ENCODE measurements at places on chromosomes 12 and 14. TPM values are rescaled to one million over a fixed set of nuclear protein-coding genes. Genes with fewer than 3 reads are reported as not detected.

Gene SCAF11
- 14.0 TPM for polyA plus RNA-seq

Gene GDF11
- polyA plus RNA-seq = 26.9 TPM

Gene DNAH10
- polyA plus RNA-seq = 0.75 TPM

Gene MNAT1
- polyA plus RNA-seq = 39.9 TPM

Gene C3AR1
- polyA plus RNA-seq = 4.1 TPM

Gene NEUROD4
- not detected for polyA plus RNA-seq

Gene SDSL
- polyA plus RNA-seq = 10.4 TPM

Gene AQP2
- not detected for polyA plus RNA-seq

Gene NT5DC3
- polyA plus RNA-seq = 4.4 TPM

Gene SPIC
- polyA plus RNA-seq = not detected

Gene KRT79
- polyA plus RNA-seq = not detected

Gene TNFAIP2
- polyA plus RNA-seq = 19.6 TPM

GRCh38 chr14:74838166-74838565 is 37.8 kb downstream of the PROX2 start:
- DNase-seq = no peak

GRCh38 chr12:83958997-83959396 is 953.6 kb downstream of the SLC6A15 start:
- DNase-seq = no peak

DNA sequence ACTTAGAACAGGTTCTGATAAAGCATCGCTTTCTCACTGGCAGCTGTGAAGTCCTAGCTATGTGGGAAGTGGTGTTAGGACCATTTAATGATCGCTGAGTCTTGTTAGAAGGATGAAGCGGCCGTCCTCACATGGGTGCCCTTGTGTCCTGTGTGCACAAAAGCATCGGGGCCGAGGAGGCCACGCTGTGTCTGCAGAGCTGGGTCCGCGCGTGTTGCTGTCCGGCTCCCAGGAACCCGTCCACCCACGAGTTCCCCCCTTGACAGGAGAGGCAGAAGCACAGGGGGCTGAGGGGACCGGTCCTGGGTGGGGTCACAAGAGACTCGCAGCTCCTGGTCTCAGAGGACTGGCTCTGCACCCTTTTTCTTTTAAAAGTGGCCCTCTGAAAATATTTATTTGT is 90.4 kb downstream of the ADGRD1 start:
- DNase-seq = no peak

DNA sequence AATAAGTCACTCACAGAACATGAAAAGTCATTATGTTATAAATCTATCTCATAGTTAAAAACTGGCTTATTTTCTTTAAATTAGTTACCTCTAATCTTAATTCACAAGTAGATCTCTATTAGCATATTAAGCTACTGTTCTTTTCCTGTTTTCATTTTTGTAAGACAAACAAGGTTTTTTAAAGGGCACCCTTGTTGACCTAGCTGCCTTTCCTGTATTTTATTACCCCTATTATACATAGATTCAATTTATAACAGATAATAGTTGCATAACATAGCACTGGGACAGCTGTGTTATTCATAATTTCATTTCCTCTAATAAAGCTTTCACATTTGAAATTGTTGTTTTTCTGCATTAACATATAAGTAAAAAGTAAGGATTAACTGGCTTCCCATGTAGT is 1500.7 kb upstream of the FLRT2 start:
- no peak for DNase-seq

GRCh38 chr14:75198291-75198933 is 22.0 kb upstream of the TMED10 start:
- peak; percentile 64 for DNase-seq

DNA sequence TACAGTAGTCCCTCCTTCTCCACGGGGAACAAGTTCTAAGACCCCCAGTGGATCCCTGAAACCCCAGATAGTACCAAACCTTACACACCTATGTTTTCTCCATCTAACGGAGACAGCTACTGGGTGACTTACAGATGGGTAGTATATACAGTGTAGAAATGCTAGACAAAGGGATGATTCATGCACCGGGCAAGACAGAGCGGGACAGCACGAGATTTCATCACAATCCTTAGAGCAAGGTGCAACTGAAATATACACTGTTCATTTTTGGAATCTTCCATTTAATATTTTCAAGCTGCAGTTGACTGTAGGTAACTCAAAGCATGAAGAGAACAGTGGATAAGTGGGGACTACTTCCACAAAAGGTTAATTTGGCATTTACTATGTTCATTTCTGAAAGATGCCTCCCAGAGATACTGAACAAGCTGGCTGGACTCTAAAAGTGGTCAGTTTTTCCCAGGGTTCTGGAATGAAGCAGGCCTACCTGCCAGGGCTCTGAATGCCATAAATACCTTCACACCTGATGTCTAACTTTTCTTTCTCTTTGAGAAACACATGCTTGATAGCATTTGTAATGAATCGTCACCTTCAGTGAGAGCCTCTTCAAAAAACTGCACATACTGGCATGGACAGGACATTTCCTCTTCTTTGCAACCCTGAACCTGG is 127.7 kb upstream of the FOXN3 start:
- DNase-seq = no peak

DNA sequence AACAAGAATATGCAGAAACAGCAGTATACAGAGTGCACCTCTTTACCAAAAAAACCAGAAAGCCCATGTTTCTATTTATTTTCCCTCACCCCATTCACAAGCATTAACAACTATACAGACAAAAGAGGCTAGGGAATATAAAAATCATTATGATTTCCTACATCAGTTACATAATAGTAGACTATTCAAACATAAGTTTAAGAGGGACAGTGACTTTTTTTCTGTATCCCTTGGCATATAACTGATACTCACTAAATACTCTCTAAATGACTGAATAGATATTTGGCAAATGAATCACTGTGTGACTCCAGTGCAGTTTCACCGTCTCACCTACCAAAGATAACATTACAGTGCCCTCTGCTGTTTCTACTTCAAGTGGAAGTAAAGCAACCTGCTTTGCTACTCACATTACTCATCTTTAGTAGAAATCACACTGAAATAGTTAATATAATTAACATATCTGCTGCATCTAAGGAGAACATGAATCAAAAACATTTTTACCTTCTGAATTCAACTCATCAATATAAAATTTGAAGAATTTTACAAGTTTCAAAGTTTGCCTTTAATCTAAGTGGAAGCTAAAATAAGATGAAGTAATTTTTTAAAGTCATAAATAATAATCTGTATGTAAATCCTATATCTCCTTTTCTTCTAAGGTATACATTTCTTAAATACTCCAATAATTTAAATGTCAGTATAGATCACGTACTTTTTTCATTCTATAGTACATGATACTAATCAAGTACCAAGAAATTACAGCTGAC is 103.8 kb downstream of the OSBPL8 start:
- peak; percentile 66 for DNase-seq

DNA sequence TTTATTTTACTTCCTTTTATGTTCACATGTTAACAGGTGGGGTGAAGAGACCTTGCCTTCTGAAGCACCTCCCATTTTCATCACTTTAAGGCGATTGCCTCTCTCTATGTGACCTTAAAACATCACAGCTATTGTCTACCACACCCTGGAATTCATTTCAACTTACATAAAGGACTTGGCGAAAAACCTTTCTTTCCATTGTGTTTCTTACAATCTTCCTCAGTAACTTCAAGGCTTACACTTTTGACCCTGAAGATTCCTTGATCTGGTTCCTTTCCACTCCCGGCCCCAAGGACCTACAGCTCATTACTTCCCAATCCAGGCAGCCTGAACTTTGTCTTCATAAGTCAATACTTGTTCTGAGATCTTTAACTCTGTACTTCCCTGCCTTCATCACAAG is 443.3 kb downstream of the ADAMTS20 start:
- DNase-seq = no peak

- peak; percentile 22 for DNase-seq
Observed at GRCh38 chr14:86654558-86655184, 1124.7 kb downstream of the FLRT2 start.

DNA sequence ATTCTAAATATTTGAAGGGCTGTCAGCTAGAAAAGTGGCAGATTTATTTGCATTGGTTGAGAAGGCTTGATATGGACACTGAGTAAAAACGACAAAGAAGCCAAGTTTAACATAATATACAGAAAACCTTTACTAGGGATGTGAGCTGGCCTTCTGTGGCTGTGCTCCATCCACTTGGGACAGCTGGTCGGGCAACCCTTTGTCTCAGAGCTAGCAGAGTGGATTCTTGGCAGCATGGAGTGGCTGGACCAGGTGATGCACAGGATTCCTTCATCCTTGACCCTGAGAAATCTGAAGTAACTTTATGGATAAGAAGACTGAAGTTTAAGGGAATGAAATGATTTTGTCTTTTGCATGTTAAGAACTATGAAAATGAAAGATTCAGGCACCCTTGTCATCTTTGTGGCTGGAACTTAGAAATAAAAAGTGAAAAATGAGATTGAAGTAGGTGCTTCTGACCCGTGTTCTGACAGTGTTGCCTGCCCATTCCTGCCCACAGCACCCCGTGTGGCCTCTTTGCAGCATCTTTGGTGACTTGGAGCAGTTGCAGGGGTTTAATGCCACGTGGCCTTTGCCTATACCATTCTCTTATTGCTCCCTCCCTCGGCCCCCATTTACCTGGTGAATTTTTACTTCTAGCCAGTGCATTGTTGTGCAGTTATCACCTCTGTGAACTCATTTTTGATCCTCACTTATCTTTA is 32.6 kb downstream of the PELI2 start:
- DNase-seq = peak; percentile 57

GRCh38 chr12:25702553-25702952 is 149.5 kb upstream of the LMNTD1 start:
- no peak for DNase-seq

DNA sequence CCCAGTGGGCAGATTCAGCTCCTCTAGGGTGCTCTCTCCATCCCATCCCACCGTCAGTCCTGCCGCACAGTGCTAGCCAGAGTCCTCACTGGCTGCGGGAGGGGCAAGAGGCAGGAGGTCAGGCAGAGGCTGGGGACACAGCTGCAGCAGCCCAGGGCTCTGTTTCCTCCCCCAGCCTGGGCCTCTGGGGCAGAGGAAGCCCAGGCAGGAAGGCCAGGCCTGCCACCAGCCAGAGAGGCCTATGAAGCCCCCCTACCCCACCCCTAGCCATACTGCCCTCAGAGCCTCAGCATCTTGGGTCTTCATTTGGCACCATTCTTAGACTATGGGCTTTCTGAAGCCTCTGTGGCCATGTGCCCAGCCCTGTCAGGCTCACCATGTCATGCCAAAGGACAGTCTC is 3.4 kb downstream of the ACVRL1 start:
- no peak for DNase-seq

GRCh38 chr14:67919259-67920032 is 99.9 kb downstream of the RAD51B start:
- no peak for DNase-seq

DNA sequence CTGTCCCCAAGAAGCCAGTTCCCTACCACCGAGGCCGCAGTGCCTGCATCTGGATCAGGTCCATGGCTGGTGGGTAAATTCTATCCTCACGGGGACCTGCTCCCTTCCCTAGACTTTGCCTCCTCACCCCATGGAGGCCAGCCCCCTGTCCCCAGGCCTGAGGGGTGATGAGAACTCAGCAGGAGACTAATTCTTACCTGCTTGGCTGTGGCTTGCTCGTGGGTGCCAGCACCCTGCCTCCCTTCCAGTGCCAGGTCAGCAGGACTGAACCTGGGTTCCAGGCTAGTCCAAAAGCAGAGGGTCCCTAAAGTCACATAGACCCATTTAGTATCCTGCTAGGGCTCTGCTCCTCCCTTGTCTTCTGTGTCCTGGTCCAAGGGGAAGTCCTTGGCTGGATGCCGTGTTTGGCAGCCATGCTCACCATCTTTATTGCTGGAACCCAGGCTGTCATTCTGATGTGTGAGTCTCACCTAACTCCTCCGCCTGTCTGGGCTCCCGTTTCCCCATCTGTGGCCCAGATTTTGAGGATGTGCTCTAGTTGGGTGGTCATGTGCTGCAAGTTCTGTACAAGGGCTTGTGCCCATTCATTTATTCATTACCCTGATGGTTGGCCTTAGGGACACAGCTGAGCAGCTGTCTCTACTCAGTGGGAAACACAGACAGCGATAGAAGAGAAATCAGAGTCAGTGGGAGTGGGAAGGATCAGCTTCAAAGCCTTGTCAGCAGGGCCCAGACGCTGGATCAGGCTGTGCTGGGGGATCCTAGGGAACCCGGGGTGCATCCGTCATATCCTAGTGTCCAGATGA is 949 bp downstream of the PLBD2 start:
- DNase-seq = peak; percentile 60

GRCh38 chr14:79395061-79395460 is 816.2 kb downstream of the DIO2 start:
- DNase-seq = no peak

DNA sequence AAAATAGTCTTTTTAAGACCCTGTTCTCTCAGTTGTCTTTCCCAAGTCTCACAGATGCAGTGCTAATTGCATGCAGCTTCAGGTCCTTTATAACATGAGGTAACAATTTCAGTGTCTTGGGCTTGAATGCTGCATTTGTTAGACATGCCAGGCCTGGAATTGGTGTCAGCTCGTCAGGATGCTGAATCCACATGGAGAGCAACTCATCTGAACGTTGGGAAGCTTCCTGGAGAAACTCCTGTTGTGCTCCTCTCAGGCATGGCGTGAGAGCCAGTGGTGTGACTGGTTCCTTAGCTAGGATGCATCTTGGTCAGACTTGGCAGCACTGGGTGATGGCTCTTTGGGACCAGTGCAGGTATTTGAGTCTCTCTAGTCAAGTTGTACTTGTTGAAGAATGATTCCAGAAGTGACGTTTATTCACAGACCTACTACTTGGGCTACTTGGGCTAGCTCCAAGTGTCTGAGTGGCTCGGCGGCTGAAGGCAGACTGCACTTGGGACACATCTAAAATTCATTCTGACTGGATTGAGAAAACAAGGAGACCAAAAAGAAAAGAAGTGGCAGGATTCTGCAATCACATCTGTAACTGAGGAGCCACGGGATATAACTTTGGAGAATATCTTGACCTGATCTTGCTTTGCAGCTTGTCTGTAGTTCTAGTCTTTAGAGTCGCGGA is 134.8 kb upstream of the ARHGAP5 start:
- no peak for DNase-seq

GRCh38 chr12:79124385-79124784 is 259.8 kb downstream of the SYT1 start:
- DNase-seq = no peak

GRCh38 chr12:45235087-45236025 is 19.5 kb downstream of the ANO6 start:
- no peak for DNase-seq

Data from brain (organoid and tissue), 16 donors.